T-helper 17 cell (primary cell): ENCODE measurements at places on chromosomes 5 and 9.
A peak's percentile ranks its signal among the peaks of the same experiment; 100 is the strongest.

GRCh38 chr9:26604076-26604662, 288.4 kb downstream of the CAAP1 start:
- DNase-seq: no peak

- no peak for DNase-seq
Observed at GRCh38 chr5:150757087-150757649, 1.6 kb downstream of the DCTN4 start.

GRCh38 chr9:114627553-114627952, 16.5 kb downstream of the TMEM268 start:
- no peak for DNase-seq

DNA sequence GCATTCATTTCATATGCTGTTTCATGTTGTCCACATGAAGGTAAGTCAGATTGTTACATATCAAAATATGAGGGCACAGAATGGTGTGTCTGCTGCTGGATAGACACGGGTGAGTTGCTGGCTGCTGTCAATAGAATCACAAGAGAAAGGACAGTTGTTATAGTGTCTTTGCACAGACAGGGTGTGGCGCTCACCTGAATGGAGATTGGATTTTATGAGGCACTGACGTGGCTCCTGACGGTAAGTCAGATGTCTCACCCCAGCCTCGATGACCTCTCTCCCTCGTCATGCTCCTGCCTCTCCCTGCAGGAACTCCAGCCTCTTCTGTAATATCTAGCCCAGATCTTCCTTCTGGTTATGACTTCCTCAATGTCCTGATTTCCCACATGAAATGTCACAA, 75.4 kb upstream of the SELENOP start:
- no peak for DNase-seq

DNA sequence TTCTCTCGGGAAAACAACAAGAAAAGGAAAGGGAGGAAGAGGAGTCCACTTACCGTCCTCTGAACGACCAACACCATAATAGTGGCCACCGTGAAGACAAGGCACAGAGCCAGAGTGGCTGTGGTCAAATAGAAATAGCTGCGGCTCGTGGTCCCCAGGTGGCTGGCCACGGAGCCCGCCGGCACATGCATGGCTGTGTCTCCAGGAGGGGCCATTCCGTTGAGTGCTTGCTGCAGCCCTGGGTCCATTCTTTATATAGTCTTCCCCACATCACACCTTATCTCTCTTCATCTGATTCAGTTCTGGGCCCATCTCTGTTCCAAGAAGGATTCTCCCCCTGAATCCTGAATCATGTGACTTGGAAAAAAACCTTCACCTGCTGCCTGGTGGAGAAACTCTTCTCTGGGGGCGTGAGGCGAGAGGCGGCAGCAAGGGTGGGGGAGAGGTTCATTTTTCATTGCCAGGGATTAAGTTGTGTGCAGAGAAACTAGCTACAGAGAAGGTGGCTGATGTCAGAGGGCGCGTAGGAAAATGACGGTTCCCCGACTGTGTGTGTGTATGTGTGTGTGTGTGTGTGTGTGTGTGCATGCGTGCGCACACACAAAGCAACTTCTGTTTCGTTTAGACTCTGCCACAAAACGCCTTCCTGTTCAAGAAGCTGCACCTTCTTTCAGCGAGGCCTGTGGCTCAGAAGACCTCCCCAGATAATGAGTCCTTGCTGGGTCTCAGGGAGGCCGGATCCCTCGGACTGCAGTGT, at the start of gene TNFSF8:
TSS of gene TNFSF8 (minus strand) at position 536 of the 757 bp plus-strand sequence. CDS start at position 248, 288 bp downstream.
- DNase-seq: peak; percentile 55

- DNase-seq: no peak
Observed at GRCh38 chr9:22157276-22157675, 148.2 kb upstream of the CDKN2B start.

DNA sequence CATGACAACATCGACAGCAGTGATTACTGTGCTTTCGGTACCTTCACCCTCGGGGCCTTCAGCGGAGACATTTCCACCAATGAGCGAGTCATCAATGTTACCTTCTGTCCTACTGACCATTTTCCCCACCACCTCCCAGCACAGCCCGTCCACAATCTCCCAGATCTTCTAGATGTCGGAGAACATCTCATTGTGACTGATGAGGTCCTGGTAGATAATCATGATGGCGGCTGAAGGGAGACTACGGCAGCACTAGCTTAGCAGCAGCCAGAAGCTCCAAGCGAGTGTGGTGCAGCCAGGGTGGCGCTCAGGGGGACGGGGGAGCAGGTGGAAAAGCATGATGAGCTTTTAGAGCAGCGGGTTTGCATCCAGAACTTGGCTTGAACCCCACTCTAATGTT, 379.0 kb downstream of the TLR4 start:
- no peak for DNase-seq
